ENCODE measurements at places on chromosomes 12 and 14.

- no peak for DNase-seq
Measured at GRCh38 chr14:77024171-77024691, 4.3 kb downstream of the IRF2BPL start.

- no peak for DNase-seq
Measured at GRCh38 chr14:93974299-93974698, 2.1 kb downstream of the ASB2 start.

- no peak for DNase-seq
Measured at GRCh38 chr14:82055515-82056115, 522.0 kb upstream of the SEL1L start.

DNA sequence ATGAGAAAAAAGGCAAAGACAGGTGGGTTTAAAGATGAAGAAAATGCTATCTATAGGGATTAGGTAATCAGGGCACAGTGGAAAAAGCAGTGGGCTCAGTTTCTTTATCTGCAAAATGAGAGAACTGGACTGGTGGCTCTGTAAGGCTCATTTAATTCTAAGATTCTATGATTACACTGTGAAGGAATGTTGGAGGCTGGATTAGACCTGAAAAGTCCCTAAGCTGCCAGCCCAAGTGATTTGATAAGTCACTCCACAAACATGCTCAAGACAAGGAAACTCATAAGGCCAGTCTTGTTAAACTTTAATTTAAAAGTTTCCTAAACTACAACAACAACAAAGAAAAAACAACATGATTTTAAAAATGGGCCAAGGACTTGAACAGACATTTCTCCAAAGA lies 75.1 kb downstream of the DCAF5 start:
- DNase-seq = no peak

DNA sequence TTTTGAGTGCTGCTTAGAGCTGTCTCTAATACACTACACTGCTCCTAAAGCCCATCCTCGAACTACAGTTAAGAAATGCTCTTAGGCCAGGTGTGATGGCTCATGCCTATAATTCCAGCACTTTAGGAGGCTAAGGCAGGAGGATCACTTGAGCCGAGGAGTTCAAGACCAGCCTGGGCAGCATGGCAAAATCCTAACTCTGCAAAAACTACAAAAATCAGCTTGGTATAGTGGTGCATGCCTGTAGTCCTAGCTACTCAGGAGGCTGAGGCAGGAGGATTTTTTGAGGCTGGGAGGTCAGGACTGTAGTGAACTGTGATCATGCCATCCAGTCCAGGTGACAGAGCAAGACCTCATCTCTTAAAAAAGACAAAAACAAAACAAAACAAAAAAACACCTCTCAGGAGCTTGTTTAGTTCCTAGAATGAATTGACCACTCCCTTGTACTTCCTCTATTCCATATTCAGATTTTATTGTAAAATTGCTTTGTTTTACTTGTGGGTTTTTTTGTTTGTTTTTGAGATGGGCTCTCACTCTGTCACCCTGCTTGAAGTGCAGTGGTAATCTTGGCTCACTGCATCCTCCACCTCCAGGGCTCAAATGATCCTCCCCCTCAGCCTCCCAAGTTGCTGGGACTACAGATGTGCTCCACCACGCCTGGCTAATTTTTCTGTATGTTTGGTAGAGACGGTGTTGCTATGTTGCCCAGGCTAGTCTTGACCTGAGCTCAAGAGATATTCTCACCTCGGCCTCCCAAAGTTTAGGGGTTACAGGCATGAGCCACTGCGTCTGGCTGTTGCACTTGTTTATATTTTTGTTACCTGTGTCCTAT lies 13.6 kb downstream of the MDM2 start:
- DNase-seq = no peak

DNA sequence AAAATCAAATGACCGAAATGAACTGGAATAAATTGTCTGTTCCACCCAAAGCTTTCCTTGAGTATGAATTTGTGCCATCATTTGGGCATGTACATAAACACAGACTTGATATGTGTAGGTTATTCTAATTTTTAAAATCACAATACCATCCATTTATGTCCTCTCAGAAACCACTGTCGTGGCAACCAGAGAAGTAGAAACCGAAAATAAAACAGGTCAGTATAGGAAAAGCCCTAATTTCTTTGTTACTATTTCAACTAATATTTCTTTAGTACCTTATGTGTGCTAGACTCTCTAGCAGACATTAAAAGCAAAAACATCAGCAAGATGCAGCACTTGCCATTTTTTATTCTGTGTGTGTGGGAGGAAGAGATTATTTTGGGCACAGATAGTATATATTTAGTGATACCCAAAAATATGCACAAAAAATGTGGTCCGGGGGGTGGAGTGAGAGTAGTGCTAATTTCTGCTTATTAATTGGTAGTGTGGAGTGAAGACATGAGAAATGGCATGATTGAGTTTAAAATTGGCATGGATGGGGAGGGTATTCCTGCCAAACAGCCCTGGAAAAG lies 130.8 kb upstream of the CNTN1 start:
- DNase-seq = no peak

DNA sequence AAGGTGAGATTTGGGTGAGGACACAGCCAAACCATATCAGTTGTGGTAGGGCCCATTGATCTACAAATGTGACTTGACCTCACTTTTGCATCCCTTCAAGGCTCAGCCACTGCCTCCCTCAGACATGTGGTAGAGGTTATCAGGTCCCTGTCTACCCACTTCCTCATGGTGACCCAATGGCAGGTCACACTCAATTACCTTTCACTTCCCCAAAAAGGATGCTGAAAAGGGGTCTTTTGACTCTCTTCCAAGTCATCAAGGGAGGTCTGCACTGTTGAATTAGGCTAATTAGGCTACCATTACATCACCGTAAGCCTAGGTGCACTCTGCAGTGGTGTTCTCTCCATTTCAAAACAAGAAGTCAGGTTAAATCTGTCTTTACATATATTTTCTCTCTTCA lies 22.6 kb upstream of the DRAM1 start:
- no peak for DNase-seq

DNA sequence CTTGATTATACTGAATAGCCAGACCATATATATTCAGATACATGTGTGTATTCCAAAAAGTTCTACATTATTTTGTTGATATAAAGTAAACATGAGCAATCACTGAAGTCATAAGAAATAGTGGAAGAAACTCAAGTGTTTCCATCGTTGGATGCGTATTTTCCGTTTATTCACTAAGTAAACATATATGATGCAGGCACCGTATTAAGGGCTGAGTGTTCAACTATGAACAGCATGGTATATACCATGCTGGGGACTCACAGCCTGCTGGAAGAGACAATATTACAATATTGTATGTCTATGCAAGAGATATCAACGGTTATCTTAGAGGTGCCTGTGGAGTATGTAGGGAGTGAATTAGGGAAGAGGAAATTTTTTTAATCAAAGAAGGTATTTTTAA lies 1.2 kb downstream of the PYROXD1 start:
- DNase-seq = no peak

- DNase-seq = peak; percentile 48
Measured at GRCh38 chr12:15580431-15580830, 208.8 kb downstream of the EPS8 start.

DNA sequence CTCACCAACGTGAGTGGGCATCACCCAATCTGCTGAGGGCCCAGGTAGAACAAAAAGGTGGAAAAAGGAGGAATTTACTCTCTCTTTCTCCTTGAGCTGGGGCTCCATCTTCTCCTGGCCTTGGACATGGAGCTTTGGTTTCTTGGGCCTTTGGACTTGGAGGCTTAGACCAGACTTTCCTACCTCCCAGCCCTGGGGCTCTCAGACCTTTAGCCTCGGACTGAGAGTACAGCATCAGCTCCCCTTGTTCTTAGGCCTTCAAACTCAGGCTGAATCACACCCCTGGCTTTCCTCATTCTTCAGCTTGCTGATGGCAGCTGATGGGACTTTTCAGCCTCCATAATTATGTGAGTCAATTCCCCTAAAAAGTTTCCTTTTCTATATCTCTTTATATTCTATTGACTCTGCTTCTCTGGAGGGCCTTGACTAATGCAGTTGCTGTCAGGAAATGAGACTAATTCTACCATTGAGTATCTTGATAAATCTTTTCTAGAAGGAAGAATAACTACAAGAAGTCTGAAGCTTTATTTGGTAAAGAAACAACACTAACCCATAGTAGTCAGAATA lies 15.9 kb upstream of the CLEC4E start:
- no peak for DNase-seq

DNA sequence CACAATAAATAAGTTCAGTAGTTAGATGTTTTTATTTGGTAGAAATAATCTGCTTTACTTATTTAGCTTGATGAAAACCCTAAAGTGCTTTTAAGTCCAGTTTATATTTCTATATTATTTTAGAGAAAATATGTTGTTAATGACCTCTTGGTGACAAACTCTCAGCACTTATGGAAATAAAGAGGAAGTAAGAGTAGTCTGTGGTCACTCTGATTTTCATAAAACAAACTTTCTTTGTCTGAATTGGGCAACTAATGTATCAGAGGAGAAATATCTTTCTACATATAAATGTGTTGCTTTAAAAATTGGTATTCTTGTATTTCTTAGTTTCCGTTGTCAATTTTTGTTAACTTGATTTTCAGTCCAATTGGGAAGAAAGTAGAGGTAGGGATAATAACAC lies 878.9 kb upstream of the SEL1L start:
- DNase-seq = no peak

DNA sequence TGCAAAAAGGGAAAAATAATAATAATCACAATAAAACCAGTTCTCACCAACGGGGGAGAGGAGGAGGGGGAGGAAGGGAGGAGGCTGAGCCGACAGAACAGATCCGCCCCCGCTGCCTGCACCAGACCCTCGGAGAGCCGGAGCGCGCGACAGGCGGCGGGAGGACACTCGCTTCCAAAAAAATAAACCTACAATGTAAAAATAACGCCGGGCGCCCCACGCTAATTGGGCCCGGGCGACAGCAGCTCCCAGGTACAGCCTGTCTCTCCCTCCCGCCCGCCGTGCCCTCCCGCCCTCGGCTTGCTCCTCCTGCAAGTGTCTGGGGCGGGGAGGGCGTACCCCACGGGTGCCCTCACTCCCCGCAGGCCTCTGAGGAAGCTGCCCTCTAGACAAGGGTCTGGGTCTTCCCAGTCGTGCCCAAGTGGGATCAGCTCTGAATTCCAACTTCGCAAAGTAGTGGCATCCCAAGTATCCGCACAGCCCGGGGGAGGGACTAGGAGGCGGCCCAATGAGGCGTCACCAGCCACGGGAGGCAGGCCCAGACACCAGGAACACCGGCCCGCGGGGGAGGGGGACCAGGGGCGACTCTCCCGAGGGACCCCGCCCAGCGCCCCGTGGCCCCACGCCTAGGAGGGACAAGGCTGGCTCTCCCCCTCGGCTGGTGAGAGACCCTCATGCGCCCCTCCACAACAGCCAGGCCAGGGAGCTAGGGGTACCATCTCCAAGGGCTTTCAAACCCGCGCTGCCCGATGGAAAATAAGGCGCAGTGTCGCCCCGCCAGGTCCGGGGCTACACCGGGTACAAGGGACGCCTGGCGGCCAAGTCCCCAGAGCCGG lies 1.0 kb downstream of the NCOR2 start:
- peak; percentile 82 for DNase-seq

DNA sequence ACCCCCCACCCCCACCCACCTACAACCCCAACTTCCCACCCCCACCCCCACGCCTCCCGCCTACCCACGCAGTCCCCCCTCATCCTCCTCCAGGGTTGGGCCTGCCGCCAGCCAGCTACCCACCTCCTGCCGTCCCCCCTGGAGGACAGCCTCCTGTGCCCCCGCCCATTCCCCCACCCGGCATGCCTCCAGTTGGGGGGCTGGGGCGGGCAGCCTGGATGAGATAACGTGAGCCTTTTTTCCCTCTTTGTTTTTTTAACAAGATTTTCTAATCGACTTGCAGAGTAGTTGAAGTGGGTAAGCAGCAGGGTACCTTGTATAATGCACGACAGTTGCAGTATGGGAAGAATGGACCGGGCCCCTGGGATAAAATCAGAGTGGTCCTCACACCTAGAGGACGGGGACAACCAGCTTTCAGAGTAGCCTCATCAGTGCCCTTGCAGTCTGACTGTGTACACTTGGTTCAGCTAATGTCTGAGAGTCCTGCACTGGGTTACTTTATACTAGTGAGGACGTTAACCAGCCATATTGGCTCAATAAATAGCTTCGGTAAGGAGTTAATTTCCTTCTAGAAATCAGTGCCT lies 29.4 kb downstream of the CCNK start:
- no peak for DNase-seq

- peak; percentile 48 for DNase-seq
Measured at GRCh38 chr12:121494093-121494787, 86.6 kb downstream of the KDM2B start.

DNA sequence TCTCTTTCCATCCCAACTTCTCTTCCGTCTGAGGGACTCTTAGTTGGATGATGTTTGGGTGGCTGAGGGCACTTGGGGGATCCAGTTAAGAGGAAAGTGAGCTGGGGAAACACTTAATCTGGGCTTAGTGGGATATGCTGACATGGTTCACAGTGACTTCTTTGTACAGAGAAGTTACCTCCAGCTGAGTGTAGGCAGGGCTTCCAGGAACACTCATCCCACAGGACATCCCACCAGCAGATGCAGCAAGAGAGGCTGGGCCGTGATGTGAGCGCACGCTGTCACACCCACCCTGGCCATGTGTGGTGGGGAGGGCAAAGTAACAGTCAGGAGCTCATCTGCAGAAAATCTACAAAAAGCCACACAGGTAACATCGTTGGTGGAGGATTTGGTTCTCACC lies 832 bp upstream of the CACNA2D4 start:
- no peak for DNase-seq

GRCh38 chr12:79203058-79203647 lies 338.6 kb downstream of the SYT1 start:
- no peak for DNase-seq

DNA sequence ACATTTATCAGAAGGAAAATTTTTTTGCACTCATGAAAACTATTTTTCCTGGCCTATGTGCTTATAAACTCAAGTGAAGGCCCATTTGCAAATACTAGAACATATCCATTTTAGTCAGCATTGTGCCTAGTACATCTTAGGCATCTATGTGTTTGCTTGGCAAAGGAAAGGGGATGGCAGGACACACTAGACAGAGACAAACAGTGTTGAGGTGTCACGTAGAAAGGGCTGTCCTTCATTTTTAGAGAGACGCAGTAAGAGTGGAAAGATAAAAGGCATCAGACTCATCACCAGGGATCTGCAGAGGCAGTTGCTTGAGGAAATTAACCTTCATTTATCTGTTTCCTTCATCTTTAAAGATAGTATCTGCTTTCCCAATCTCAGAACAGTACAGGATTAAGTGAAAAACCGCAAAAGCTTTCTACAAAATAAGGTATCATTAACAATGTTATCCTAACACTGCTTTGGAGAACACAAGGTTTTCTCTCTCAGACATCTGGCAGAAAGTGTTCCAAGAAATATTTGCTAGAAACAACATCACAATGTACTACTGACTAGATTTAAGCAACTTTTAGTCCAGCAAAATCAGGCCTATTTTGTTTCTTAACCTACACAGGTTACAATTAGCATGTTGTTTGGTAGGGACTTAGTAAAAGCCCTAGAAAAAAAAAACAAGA lies 2.0 kb downstream of the YBX3 start:
- DNase-seq = no peak

- DNase-seq = no peak
Measured at GRCh38 chr12:22803725-22804124, 178.8 kb downstream of the ETNK1 start.

DNA sequence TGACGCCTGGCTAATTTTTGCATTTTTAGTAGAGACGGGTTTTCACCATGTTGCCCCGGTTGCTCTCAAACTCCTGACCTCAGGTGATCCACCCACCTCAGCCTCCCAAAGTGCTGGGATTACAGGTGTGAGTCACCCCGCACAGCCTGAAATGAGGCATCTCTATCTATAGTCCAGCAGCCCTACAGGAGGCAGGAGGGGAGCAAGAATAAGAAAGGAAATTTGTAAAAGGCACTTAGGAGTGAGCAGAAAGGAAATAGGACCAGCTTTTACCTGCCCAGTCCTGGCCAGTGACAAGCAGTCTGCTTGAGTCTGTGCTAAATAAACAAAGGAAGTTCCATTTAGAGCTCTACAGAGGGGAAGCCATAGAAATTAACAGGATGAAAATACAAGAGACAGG lies 15.0 kb upstream of the PSMA6 start:
- no peak for DNase-seq

Data from LoVo (cell line).